ENCODE measurements at places on chromosomes 13 and 19.

DNA sequence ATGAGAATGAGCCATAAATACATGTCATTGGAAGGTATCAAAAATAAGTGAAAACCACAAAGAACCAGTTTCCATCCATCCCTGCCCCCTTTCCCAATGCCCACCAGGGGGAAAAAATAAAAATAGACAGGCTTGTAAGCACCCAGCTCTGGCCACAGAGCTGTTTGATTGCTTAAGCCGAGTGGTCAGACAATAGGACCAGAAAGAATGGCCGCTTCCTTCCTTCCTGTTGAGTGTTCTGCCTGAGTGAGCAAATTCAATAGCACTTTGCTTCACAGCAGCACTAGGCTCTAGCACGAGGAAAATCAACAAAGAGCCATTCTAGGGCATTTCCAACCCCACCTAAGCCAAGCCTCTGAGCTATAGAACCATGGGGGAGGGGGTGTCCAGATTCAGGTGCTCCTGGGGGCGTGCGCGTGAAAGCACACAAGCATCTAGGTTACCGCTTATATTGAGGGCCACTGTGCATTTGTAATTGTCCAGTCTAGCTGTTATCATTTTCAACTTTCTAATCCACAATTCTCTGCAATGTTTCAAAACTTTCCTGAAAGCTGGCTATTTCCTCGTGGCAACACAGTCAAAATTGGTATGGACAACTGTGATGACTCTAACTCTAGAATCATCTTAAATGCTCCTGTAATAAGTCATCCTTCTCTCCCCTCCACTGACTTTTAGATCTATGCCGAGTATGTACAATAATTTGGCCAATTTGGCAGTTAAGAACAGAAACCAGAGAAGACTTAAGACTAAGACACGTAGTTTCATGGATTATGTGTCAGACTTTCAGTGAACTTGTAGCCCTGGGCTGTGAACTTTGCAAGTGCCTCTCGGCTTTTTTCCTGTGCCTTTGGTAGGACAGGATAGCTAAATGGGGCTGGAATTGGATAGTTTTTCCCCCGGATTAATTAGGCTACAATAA is 64.3 kb downstream of the SPRY2 start:
- ATAC-seq, result no peak

GRCh38 chr19:38959618-38960017 is 15.9 kb downstream of the FBXO17 start:
- no peak for ATAC-seq

DNA sequence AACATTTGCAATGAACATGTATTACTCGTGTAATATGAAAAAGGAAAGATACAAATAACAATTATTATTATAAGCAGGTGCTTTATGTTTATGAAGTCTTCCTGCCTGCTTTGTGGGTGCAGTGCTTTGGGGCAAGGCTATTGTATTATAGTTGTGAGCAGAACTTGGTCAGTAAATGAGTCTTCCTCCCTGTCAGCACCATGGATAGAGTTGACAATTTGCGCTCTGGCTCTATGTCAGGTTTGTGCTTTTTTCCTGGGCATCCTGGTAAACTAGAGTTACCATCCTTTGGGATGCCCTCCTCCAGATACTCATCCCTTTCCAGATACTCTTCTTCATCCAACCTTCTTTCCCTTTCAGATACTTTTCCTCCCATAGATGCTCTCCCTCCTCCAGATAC is 19.6 kb downstream of the ERICH6B start:
- ATAC-seq, result no peak

DNA sequence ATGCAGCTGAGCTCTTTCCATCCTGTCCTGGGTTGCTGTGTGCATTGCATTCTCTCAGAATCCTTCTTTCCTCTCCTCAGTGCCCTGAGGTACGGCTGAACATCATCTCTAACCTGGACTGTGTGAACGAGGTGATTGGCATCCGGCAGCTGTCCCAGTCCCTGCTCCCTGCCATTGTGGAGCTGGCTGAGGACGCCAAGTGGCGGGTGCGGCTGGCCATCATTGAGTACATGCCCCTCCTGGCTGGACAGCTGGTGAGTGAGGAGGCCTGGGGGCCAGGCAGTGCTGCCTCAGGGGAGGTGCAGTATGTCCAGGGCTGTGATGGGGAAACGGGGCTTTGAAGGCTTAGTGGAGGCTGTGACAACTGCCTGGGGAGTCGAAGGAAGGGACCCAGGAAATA is 29.8 kb downstream of the PPP2R1A start:
- no peak for ATAC-seq

DNA sequence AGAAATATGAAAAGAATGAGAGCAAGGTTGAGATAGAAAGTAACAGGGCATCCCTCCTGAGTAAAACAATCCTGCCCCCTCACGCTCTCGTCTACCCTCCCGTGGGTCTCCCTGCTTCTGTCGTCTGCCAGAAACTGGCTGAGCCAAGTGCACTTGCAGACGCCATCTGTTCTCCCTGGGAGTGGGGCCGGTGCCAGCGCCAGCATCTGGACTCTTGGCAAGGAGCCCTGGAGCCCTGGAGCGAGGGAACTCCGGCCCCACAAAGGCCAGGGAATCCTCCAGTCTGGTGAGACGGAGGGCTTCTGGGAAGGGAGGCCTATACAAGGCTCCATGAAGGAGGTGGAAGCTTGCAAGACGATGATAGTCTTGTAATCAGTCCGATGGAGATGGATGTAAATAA is 2.3 kb upstream of the TMEM91 start:
- no peak for ATAC-seq

DNA sequence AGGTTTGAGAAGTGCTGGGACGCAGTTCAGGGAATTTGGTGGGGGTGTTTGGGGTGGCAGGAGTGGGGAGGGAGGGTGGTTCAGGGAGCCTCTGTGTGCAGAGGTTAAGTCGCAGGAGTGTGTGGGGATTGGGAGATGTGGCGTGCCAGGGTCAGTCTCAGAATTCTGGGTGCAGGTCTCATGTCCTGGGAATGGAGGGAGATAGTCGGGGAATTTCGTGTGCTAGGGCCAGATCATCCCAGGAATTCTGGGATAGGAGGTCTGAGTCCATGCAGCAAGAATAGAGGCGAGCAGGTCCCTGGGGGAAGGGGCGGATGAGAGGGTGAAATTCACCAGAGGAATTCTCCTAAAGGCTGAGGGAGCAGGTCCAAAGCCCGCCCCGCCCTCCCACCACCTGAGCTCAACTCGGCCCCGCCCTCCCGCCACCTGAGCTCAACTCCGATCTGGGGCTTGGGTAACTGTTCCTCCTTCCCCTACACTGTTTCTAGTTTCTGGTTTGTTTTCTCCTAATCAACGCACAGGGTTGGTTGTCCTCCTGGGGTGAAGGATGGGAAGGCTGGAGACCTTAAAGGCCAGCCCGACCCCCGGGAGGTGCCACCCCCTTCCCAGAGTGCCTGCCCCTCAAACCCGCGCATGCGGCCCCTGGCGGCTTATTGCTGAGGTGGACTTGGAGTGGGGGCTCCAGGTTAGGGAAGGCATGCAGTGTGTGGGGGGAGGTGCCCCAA is 15.2 kb downstream of the KCNC3 start:
- ATAC-seq, result no peak
